ENCODE measurements at places on chromosomes 12 and 14.

GRCh38 chr12:32418221-32418620 is 18.9 kb downstream of the FGD4 start:
- no peak for DNase-seq

DNA sequence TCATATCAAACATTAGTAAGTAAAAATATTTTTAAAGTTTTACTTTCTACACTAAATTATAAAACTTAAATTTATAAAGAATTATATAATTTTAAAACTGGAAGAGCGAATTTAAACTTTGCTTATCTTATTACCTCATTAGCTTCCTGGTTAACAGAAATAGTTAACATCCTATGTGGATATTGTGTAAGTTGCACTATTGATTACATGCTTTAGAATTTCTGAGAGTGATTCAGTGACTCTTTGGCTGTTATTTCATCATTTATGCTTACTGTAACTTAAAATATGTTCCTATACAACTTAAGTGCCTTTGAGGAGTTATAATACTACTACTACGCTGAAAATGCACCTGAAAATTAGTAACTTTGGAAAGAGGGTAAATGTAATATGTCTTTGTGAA is 101.4 kb downstream of the FOXA1 start:
- DNase-seq, result no peak

GRCh38 chr14:39558525-39558924 is 126.3 kb upstream of the FBXO33 start:
- no peak for DNase-seq

GRCh38 chr12:51548241-51548640 is 42.8 kb upstream of the SCN8A start:
- no peak for DNase-seq

DNA sequence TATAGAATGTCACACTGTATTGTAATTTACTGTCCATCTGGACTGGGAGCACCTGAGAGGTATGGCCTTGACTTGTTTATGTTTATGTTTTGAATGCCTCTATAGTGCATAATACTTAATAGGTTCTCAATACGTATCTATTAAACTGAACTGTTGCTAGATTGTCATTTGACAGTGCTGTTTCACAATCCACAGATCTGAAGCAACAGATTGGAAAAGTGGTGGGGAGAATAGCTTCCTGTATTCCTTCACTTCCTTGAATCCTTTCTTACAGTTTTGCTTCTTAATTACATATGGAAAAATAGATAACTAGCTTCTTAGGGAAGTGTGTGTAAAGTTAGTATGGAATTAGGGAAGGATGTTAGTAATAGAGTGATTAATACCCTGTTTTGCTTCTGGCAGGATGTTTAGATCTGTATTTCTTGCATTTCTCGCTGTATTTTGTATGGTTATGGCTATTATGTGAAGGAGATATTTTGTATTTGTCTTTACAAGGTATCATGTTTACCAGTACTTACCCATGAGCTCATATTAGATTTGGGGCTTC is 4.5 kb downstream of the CNOT2 start:
- no peak for DNase-seq

GRCh38 chr14:34060651-34060999 is 109.8 kb upstream of the EGLN3 start:
- no peak for DNase-seq

- no peak for DNase-seq
Measured at GRCh38 chr12:128715485-128715884, 108.3 kb downstream of the SLC15A4 start.

- peak; percentile 31 for DNase-seq
Measured at GRCh38 chr12:14999021-14999694, 26.3 kb downstream of the PDE6H start.
